ENCODE measurements at places on chromosomes 4 and X.

DNA sequence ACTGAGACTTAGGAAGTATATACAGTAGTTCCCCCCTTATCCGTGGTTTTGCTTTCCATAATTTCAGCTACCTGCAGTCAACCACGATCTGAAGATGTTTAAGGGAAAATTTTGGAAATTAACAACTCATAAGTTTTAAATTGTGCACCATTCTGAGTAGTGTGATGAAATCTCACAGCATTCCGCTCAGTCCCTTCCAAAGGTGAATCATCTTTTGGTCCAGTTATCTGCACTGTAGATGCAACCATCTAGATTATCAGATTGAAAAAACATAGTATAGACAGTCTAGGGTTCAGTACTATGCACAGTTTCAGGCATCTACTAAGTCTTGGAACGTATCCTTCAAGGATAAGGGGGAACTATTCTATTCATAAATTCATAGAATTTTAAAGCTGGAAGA is 109.0 kb downstream of the ANXA3 start:
- no peak for DNase-seq

- no peak for DNase-seq
Observed at GRCh38 chr4:152601156-152601555, 65.3 kb upstream of the FBXW7 start.

DNA sequence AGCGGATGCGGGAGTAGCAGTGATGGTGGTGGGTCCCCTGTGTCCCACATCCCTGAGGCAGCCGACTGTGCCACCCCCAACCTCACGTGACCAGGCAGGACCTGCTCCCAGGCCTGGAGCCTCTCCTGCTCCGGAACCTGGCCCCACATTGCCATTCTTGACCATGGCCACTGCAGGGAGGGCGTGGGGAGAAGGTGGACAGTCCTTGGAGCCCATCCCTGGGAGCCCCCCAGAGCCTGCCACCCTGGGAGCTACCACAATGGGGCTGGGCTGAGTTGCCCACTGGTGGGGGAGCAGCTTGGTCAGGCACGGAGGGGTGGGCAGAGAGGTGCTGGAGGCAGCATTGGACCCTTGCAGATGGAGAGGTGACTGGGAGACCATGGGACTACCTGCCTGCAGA is 36.8 kb downstream of the TMPRSS11A start:
- DNase-seq = no peak

DNA sequence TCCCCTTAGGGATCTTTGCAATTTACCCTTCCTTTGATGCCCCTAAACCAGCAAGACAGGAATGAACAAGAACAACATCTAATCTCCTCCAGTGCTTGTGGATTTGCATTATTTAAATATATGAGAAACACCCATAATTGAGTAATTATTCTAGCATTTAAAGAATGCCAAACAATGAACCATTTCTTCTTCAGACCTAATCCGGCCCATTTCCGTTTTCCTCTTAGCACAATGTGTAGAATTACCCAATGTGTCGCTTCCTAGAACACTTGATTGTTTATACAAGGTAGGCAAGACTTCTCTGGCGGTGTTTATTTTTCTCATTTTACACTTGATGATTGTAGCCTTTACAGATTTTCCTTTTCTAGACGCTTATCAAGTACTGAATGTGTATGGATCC is 43.5 kb downstream of the CLDN34 start:
- no peak for DNase-seq

- DNase-seq = no peak
Observed at GRCh38 chr4:169906104-169906503, 120.1 kb downstream of the MFAP3L start.

DNA sequence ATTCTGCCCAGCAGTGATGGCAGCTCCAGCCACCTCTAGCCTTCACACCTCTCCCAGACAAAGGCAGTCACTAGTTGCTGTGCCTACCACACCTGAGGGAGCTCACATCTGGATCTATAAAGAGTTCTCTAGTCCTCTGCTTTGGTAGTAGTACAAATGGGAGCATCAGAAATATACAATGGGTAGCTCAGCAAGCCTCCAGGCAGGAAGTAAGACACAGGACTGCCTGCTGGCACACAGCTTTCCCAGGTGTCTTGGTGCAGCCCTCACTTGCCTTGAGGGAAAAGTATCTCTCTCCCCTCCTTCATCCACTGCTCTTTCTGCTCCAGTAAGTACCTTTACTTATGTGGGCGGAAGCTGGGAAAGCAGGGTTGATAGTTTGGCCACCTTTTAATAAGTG is 212.9 kb upstream of the SLC7A11 start:
- DNase-seq = no peak

DNA sequence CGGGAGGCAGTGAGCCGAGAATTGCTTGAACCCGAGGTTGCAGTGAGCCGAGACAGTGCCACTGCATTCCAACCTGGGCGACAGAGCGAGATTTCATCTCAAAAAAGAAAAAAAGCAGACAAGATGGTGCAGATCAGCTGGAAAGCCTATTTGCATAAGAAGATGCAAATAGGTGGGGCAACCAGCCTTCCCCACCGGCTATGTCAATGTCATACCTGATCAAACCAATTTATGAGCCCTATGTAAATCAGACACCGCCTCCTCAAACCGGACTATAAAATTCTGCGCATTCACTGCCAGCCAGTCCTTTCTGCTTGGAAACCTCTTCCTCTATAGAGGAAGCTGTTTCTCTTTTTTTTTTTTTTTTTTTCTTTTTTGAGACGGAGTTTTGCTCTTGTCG is 64.5 kb upstream of the CHRNA9 start:
- DNase-seq = no peak

- DNase-seq = peak; percentile 74
Observed at GRCh38 chrX:101385795-101386541, at the start of gene BTK. TSS of gene BTK (minus strand) at chrX:101386191. CDS start at chrX:101375284, 10,907 bp downstream.

DNA sequence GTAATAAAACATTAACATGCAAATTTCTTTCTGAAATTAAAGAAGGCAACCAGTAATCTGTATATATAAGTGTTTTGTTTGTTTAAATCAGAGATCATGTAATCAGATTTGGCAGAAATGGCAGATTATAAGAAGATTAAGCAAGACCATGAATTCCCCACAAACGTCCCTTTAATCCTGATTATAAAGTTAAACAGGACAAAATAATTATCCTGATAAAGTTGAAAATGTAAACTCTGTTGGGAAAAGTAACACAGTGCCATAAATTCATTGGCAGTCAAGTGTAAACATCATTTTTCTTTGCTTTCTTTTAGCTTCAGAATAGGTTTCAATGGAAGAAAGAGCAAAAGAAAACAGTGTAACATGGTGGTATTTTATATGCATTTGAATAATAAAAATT is 256.3 kb downstream of the KCNIP4 start:
- no peak for DNase-seq

DNA sequence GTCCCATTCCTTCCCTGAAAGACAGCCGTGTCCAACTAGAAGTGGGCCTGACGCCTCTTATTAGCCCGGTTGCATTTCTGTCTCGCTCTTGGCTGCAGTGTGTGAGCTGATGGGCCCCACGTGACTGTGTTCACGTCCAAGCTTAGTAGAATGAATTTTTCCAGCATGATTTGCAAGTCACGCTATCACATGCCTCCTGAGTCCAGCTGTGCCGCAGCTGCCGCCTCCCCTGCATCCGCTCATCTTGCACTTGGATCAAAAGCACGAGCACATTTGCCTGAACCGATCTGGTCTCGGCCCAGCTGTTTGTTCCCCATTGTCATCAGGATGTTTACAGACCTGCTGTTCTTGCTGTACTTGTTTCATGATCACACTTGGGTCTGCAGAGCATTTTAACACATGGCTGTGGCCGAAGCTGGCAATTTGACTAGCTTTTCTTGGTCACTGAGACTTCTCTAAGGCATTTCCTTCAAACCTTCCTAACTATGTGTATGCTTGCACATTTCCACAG is 126.5 kb downstream of the KIT start:
- no peak for DNase-seq

- DNase-seq = no peak
Observed at GRCh38 chr4:156521631-156522030, 450.0 kb downstream of the PDGFC start.

- DNase-seq = no peak
Observed at GRCh38 chrX:5916945-5917344, 311.7 kb downstream of the NLGN4X start.

- no peak for DNase-seq
Observed at GRCh38 chrX:105483011-105483410, 262.5 kb upstream of the TEX13A start.

- DNase-seq = no peak
Observed at GRCh38 chr4:169159624-169160171, 111.1 kb downstream of the SH3RF1 start.

Measured in AML-193 (cell line).